ENCODE measurements at places on chromosomes 6 and 20.

GRCh38 chr6:148528292-148528691 is 185.7 kb downstream of the SASH1 start:
- DNase-seq: no peak

DNA sequence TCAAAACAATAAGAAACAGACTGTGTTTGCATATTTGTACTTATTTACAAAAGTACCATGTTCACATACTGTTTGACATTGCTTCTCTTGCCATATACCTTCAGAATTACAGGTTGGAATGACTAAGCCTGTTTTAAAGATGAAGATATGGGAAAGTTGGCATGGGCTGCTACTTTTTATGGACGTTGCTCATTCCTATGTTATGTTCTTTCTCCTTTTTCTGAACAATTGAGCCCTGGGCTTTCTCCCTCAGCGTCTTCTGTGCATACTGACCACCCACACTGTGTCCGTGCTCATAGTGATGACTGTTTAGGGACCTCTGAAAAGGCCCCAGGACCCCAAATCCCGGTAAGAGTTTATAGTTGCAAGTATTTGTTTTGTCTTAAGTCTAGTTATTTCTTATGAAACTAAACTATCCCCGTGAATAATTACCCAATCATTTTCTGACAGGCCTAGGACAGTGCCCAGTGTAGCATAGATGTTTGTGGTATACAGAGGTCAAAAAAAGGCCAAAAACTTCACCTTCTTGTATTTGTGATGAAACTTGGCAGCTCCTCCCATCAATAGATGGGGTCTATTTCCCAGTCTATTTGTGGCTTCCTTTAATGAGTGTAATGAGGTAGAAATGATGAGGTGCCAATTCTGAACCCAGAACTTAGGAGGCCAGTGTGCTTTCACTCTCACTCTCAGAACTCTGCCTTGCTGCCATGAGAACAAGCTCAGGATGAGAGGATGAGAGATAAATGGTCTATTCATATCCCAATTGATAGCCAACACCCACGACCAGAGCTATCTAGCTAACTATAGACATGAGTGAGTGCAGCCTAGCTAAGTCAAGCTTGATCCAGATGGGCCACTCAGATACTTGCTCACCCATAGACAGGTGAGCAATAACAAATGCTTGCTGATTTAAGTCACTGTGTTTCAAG is 40.9 kb downstream of the GSTA4 start:
- DNase-seq: no peak

- DNase-seq: no peak
These were observed 33.0 kb upstream of the HFE start for GRCh38 chr6:26053992-26054780.

DNA sequence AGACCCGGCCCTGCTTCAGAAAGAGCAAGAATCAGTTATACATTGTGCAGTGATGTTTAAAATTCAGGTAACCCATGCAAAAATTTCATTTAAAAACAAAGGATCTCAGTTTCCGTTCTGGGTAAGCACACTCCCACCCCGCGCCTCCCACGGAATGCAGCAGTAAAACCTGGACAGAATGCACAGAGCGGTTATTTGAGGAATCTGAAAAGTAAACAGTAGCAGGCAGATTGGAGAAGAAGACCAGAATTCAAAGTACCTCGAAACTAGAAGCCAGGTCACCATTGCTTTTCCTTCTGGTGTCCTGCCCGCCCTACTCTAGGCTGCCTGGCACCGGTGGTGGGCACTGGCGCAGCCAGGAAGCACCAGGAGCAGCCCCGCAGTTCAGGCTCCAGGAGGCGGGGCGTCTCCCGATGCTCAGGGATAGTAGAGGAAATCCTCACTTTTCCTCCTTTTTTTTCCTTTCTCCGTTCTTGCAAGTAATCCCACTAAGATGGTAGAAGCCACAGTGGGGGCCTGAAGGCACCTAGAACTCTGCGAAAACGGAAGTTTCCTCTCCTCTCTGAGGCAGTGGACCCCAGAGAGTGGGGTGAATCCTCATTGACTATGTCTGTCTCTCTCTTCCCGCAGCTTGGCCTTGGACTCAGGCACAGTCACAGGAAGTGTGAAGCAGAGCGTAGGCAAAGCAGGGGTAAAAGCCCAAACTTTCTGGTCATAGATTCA is 28.3 kb downstream of the METTL24 start:
- no peak for DNase-seq

DNA sequence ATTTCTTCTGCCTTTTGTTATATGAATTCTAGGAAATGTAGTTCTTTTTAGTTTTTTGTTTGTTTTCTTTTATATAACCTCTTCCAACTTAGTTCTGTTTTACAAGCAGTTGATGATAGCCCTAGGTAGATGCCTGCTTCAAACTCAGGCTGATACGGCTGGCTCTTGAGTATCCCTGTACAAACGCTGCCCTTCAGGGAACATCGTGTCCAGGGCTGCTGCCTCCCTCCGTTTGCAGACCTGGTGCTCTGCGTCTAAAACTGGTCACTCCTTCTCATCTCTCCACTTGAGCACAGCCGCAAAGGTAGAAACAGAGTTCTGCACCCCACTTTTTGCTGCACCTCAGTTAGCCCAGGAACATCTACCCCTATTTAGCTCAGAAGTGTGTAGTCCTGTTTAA is 310.1 kb downstream of the PRL start:
- DNase-seq: no peak

DNA sequence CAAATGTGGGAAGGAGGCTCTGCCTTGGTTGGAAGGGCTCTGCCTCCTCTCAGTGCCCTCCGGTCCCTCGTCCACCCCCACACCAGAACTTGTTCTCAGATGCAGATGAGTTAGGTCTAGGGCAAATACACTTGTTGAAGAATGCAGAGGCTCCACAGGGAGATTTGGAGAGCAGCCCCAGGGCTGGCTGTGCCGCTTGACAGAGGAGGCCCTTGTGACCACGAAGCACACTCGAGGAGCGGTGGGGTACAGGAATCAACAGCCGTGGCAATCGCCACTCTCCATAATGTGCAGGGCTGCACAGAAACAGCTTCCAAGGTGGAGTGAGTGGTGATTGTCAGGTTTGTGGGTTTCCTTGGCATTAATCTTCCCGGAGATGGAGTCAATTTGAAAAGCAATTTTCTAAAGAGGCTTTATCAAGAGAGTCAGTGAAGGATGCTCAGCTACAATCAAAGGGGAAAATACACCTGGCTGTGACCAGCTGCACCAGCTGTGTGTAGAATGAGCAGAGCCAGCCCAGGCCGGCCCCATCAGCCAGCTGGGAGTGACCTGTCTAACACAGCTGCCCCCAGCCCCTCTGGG is 59.5 kb downstream of the BFSP1 start:
- no peak for DNase-seq

DNA sequence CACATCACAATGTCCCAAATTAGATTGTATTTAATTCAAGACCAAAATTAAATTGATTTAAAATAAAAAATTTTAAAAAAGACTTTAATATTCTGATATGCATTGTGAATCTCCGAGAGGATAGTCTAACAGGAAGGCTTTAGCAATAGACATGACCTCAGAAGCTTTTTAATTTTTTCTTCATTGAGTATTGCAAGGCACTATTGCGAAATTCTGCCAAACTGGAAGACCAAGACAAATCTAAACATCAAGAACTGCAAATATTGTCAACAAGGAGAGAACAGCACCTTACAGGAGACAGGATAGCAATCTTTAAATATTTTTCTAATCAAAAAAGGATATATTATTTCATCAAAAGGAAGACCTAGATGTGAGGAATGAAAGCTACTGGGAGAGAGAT is 56.9 kb downstream of the BMP5 start:
- no peak for DNase-seq

DNA sequence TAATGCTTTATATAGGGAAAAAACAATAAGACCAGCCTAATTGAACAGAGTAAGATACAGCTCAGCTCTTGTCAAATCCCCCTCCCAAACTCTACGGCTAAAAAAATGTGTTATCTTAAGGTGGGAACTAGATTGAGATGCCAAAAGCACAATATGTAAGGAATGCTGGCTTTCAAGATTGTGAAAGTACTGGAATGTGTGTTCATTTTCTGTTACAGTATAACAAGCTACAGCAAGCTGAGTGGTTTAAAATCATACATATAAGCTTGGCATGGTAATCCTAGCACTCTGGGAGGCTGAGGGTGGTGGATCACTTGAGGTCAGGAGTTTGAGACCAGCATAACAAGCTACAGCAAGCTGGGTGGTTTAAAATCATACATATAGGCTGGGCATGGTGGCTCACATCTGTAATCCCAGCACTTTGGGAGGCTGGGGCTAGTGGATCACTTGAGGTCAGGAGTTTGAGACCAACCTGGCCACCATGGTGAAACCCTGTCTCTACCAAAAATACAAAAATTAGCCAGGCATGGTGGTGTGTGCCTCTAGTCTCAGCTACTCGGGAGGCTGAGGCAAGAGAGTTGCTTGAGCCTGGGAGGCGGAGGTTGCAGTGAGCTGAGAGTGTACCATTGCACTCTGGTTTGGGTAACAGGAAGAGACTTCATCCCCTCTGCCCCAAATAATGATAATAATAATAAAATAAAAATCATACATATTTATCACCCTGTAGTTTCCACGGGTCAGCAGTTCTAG is 297.7 kb downstream of the DOK5 start:
- no peak for DNase-seq

GRCh38 chr6:144811140-144811539 is 526.0 kb downstream of the UTRN start:
- DNase-seq: no peak

- no peak for DNase-seq
These were observed 31.6 kb upstream of the SLC32A1 start for GRCh38 chr20:38692436-38693411.

DNA sequence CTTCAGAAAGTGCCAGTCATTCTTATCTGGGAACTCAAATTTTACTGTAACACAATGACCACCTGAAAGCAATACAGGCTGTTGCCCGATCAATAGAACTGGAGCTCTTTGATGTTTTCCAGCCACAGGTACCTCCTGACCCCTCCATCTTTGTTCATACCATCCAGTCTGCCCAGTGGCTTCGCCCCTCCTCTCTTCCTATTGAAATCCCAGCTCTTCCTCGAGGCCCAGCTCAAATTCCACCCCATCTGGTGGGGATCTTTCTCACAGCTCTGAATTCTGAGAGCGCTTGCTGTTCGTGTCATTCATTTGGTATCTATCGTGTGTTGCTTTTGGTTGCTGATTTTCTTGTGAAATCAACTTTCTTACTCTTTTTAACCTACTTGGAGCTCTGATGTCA is 87.9 kb upstream of the CNKSR3 start:
- DNase-seq: no peak

DNA sequence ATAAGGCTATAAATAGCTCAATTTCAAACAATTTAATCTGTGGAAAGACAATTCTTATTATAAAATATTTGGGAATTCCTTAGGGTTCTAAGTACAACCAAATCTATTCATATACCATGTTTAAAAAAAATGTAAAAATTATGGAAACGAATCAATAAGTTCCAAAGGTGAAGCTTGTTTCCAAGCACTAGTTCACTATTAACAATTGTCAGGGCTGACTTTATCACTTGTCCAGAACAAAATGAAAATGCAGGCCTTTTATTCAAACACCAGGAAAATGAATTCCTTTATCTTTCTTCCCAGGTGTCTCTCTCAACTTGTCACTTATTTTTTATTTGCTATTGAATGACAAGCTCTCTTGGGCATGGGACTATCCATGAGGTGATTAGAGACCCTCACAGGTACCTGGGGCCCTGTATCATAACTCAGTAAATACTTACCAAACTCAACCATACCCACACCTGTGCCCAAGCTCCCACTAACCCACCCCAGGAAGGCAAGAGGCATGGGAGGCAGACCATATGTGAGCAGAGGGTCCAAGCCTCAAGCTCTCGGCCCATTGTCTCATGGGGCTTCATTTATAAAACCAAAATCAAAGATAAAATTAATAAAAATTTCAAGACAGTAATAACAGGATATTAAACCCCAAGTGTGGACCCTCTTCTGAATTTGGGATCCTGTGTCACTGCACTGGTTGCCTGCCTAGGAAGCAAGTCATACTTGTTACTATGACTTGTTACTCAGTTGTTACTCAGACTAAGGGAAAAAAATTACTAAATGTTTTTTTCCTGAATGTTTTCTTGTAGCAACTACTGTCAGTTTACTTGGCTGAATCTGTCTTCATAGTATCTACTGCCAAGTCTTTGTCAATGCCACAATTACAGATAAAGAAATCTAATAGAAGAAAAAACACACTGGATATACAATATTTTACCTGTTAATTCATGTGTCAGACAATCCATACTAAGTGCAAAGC is 54.7 kb downstream of the PTPRK start:
- no peak for DNase-seq

- DNase-seq: no peak
These were observed 122.4 kb downstream of the RIN2 start for GRCh38 chr20:19880256-19881079.

GRCh38 chr6:47047479-47048407 is 5.6 kb upstream of the ADGRF1 start:
- no peak for DNase-seq

DNA sequence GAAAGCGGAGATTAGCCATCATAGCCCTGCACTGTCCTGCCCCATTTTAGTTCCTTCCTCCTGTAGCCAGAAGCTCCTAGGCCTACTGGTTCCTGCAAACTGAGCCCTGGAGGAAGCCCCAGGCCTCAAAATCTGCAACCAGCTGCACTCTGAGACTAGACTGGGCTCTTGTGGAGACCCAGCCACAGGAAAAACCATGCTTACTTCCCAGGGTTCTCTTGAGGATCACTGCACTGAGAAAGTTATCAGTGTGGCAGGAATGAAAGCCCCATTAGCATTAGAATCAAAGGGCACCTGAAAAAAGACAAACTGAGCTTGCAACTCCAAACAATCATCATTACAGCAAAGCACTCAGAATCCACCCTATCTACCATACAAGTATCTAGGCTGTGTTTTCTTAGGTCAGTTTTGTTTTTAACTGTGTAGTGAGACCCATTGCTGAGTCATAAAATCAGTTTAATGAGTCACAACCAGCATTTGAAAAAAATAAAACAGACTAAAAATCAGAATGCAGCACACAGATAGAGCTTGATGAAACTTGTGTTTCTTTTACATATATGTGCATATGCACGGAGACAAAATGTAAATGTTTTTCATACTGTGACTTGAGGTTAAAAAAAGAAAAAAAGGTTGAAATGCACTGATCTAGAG is 91.0 kb downstream of the UNC5CL start:
- no peak for DNase-seq

GRCh38 chr20:61105395-61105794 is 146.7 kb upstream of the CDH4 start:
- DNase-seq: no peak

DNA sequence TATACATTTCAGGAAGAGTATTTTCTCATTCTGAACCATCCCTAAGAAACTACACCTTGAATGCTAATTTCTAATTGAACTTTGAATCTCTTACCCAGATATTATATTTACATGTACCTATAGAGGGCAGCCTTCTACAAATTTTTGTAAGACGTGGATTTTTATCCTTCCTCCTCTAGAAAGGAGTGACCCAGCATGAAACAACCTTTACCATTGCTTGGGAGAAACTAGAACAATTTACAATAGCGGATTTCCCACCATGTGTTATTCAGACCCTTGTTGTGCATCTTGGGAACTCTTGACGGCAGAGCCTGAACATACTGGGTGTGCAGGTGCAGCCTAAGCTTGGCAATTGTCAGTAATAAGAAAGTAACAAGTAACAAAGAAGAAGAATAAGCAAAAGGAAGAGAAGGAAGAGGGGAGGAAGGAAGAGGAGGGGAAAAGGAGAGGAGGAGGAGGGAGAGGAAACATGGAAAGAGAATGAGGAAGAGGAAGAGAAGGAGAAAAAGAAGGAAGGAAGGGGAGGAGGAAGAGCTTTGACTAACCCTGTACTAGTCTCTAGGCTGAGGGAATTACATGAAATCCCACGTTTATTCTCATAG is 10.8 kb upstream of the TAAR1 start:
- DNase-seq: no peak

Data from activated T-helper 1 cell treated with anti-CD3 and anti-CD28 coated beads, Interleukin-2, amount 50 U/mL, for 16 hours (primary cell).